ENCODE measurements at places on chromosomes 3 and 15.

DNA sequence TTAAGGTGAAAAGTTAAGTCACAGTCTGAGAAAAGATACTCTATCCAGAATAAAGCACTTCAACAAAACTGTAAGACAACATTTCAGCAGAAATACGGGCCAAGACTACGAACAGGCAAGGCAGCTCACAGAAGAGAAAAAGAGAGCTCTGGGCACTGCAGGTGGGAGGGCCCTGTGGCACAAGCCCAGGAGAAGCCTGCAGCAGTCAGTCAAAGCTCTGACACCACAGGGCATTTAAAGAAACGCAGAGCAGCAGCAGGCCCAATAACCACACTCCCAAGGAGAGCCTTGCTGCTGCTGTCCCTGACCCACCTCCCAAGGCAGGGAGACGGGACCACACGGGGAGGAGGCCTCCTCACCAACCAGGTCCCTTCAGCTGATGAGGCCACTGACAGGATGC, 19.2 kb downstream of the CHSY1 start:
- DNase-seq, result no peak

- no peak for DNase-seq
Observed at GRCh38 chr3:154786724-154787123, 293.4 kb upstream of the MME start.

- DNase-seq, result no peak
Observed at GRCh38 chr3:160544844-160545503, 20.4 kb downstream of the KPNA4 start.

- DNase-seq, result no peak
Observed at GRCh38 chr3:56800130-56800831, 1.5 kb downstream of the ARHGEF3 start.

DNA sequence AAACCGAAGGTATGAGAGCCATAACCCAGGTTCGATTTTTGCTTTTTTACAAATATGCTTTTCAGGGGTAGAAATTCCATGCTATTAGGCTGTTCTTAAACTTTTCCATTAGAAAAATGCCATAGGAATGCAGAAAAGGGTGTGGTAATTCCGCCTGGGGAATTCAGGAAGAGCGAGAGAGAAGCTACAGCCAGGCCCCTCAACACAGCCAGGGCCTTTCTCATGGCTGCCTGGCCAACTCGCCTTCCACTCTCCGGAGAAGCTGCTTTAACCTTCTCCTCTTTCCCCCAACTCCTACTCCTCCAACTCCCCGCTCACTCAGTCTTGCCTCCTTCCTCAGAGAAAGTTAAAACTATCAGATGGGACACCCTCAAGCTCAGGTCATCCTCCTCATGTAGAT, 9.1 kb upstream of the TICRR start:
- no peak for DNase-seq

DNA sequence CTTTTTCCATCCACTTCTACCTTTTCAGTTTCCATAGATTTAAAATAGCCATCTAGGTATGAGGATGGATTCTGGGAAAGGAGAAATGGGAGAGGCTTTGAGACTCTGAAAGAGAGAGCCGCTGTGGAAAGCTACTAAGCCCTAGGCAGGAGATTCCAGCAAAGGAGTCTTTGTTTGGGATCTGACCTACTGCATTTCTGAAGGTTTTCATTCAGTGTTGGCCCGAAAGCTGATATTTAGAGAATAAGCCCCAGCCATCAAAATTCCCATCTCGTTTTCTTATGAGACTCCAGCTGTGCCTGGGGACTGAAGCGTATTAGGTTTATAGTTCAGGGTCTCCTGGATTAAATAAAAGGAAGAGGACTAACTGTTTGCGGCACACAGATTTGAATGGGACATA, 19.5 kb downstream of the LIPH start:
- DNase-seq, result no peak
